Activated T-cell treated with anti-CD3 and anti-CD28 coated beads for 4 hours (primary cell): ENCODE measurements at places on chromosomes 11 and 22.

- no peak for DNase-seq
These were observed 113.8 kb upstream of the PITPNB start for GRCh38 chr22:28032861-28033260.

GRCh38 chr22:24589518-24590030 is 3.3 kb downstream of the LRRC75B start:
- DNase-seq: no peak

DNA sequence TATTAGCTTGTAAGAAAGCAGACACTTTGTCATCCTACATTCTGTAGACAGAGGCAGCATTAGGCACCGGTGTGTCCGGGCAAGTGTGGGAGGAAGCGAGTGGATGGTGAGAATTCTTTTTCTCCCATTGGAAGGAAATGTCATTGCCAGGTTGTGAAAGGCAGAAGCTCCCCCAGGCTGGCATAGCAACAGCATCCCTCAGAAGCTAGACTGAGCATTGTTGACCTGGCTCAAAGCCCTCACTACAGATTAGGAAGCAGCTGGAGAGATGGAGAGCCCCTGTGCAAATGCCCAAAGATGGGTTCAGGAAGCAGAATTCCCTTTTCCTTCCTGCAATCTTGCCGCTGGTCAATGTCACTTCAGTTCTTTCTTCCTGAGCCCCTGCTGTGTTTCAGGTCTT is 1299.3 kb downstream of the TBC1D22A start:
- no peak for DNase-seq

- DNase-seq: no peak
These were observed 15.0 kb downstream of the SIK3 start for GRCh38 chr11:117083011-117083935.

DNA sequence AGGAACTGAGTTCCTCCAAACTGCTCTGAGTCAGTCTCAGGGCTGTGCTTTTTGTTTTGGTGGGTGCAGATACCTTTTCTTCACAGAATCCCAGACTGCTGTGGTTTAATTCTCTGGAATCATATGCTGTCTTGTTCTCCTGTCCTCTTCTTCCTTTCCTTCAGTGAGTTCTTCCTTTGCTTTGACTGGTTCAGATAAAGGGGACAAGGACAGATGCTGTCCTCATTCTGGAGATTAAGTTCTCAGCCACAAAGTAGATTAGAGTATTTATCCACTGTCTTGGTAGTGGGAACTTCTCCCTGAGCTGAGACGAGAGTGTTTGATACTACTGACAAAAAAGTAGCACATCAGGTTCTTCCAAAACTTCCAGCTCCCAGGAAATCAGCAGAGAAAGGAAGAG is 13.3 kb downstream of the ZDHHC5 start:
- DNase-seq: no peak

DNA sequence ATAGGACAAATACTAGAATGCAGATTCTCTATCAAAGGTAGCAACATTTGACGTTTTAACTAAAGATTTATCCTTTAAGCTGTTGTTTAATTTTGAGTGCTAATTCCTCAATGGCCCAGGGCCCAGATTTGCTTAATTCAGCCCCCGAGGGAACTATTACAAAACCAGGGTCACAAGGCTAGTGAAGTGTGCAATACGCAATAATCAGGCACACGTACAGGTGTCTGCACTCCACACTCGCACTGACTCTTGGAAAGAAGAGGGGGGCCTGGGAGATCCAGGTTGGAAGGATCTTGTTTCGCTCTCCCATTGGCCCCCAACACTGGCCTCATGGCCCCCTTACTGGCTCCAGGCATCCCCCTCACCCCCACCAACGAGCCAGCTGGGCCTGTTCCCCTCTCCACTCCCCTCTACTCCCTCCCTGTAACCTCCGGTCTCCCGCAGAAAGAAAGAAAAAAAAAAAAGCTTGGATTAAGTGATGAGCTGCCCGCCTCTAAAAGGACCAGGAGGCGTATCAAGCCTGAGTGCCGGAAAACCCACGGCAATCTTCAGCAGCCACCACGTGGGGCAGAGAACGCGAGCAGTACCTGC is 2.2 kb upstream of the KIRREL3 start:
- no peak for DNase-seq

DNA sequence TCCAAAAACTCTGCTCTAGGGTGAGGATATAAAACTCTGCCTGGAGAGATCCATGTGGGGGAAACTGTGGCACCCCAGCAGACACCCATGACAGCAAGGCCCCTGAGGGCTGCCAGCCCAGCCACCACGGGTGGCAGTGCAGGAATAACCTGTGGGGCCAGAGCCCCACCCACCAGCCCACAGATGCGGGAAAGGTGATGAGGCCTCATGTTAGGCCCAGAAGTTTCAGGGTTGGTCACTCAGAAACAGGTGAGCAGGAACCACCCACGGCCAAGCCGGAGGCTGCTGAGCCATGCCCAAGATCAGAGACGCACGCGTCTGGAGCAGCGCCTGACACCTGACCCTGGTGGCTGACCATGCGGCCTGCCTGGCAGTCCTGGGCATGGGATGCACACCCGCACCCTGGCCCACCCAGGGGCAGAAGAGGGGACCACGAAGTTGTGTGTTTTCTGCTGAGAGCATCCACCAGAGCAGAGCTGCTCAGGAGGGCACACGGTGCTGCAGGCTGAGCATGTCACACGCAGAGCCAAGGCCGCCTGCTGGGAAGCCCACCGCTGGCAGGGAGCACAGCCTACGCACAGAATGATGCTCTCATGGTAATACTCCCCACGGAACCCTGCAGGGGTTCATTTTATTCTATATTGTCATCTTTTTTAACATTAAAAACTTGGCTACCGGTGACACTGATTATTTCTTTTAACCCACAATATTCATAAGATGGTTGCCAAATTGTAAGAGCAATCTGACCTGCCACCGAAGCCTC is 41.2 kb downstream of the DUSP8 start:
- DNase-seq: no peak

DNA sequence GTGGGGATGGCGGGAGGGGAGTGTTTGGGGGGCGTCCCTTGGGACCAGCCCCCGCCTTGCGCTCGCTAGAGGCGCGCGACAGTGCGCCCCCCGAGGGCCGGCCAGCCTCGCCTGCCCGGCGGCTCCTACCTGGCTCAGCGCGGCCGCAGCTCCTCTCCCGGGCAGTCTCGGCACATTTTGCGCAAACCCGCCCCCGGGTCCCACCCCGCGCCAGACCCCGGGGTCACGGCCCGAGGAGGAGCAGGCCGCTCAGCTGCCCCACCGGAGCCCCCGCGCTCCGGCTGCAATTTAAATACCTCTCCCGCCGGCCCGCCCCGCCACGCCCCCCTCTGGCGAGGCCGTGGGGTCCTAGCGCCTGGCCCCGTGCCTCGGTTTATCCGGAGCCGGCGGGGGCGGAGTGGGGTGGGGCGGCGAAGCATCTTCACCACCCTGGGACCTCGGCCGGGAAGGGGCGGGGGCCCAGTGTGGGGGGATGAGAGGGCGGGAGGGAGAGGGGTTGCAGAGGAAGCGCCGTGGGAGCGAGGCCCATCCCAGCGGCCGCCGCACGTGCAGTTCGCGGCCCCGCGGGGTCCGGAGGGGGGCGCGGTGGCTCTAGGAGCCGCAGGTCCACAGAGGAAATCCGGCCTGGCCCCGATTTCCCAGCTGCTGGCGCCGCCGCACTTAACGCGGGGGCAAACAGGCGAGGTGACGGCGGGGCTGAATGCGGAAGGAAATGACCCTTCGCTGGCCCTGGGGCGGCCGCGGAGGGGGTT is at the start of gene LRRC32:
LRRC32 (minus strand) TSS at position 263 of the 752 bp plus-strand sequence. CDS start 4,793 bp downstream, outside the sequence.
- DNase-seq: peak; percentile 21

GRCh38 chr11:14288189-14288935 is 70.6 kb downstream of the RRAS2 start:
- DNase-seq: no peak

- DNase-seq: peak; percentile 38
These were observed 16.2 kb downstream of the PIWIL3 start for GRCh38 chr22:24758164-24758799.

DNA sequence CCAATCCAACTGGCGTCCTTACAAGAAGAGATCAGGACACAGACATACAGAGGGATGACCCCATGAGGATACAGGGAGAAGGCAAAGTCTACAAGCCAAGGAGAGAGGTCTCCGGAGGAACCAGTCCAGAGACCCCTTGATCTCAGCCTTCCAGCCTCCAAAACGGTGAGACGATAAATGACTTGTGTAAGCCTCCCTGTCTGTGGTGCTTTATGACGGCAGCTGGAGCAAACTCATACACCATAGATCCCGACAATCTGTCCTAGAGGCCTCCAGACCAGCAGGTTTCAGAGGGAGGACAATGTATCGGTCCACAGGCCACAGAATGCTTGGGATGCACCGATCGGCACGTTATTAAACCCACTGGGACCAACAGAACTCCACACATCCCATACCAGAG is 383.3 kb downstream of the SHANK2 start:
- DNase-seq: no peak
